ENCODE measurements at places on chromosomes 7 and 10.

DNA sequence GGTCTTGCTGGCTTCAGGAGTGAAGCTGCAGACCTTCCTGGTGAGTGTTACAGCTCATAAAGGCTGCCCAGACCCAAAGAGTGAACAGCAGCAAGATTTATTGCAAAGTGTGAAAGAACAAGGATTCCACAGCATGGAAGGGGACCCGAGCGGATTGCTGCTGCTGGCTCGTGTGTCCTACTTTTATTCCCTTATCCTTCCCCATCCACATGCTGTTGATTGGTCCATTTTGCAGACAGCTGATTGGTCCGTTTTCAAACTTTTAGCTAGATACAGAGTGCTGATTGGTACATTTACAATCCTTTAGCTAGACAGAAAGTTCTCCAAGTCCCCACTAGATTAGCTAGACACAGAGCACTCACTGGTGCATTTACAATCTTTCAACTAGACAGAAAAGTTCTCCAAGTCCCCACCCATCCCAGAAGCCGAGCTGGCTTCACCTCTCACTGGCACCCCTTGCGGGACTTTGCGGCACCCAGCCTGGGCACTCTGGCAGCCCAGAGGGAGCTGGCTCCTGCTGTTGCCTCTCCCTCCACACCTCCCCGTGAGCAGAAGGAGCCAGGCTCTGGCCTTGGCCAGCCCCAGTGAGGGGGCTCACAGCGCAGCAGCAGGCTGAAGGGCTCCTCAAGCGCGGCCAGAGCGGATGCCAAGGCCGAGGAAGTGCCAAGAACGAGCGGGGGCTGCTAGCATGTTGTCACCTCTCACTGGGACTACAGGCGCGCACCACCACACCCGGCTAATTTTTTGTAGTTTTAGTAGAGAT, 369.6 kb upstream of the POT1 start:
- no peak for DNase-seq

DNA sequence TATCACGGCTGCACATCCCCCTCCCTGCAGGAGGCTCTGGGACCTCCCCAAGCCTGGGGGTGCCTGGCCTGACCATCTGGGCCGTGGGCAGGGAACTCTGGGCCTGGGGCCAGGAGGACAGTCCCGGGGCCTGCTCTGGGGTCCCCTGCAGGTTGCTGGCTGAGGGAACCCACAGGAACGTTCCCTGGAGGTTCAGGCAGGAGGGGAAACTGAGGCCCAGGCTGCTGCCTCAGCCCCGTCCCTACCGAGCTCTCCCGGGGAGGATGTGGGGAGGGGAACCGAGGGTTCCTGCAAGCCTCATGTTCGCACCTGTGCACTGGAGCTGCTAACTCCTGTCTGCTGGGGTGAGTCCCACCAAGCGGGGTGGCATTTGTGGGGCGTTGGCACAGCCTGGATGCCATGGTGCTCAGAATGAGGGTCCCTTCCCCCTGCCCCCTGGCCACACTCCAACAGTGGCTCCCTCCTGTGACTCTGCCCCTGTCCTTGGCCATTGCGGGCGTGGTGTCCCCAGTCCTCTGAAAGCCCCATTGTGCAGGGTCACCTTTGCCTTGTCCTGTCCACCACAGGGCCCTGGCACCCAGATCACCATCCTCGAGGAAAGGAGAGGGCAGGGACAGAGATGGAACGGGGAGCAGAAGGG, 9.4 kb downstream of the ELFN1 start:
- DNase-seq: no peak

DNA sequence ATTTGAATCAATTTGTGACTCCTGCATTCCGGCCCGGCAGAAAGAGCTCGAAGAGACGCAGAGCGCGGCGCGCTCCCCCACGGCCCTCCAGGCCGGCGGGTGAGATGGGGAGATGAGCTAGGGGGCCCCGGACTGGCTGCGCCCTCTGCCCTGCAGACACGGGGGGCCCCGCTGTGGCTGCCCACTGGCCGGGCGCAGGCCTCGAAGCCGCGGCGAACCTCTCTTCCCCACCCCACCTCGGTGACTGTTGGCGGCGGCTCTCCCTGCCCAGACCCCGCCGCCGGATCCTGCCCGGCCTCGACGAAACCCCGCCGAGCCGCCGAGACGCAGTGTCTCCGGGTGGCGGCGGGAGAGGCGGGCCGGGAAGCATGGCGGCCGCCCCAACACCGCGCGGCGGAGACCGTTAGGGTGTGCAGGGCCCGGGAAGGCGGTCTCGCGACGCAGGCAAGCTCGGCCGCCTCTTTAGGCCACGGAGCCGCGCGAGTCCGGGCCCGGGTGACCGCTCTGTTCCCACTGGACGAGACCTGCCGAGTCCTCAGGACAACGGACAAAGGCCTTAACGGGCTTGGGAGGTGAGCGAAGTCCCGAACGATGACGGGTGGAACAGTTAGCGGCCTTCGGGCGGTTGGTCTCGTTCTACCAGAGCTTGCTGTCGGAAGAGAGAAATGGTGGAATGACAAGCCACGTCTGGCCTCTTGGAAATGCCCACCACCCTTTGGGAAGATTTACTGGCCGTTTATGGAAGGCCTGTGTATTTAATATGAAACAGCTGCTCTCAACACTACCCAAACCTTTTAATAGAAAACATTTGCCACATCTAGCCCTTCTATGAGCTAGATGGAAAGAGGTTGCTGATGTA, 24.3 kb downstream of the NUP42 start:
- no peak for DNase-seq

DNA sequence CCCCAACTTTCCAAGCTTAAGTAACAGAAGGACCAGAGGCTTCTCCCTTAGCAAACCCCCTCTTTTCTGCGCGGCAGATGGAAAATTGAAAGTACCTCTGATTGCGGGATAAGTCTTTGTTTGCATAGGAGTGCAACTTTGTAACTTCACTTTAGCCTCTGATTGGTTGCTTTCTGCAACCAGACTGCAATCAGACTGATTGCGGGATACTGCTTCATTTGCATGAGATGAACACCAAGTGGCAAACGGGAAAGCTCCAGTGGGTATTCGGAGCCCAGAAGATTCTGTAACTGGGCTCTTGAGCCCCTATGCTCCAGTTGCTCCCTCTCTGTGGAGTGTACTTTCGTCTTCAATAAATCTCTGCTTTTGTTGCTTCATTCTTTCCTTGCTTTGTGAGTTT, 260.6 kb downstream of the BAMBI start:
- no peak for DNase-seq

DNA sequence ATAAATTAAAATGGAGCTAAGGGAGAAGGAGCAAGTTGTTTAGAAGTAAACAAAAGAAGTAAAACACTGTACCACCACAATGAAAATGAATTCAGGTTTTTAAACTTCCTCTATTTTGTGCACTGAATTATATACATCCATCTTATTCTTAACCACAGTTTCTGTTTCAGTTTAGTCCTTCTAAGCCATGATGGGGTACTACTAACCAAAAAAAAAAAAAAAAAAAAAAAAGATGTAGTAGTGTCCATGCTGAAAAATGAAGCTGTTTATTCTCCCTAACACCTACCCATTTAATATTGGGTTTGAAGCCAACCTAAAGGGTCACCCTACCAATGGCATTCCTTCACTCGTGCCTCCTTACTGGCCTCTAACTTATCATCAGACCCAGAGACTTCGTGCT, 3.4 kb upstream of the BMPR1A start:
- no peak for DNase-seq

Measured in activated T-cell treated with anti-CD3 and anti-CD28 coated beads for 24 hours (primary cell).